ENCODE measurements at places on chromosomes 2 and 18.

GRCh38 chr18:23113576-23113975 is 21.7 kb upstream of the CABLES1 start:
- DNase-seq, result no peak

- no peak for DNase-seq
These were observed 57.7 kb downstream of the LCLAT1 start for GRCh38 chr2:30504731-30505130.

DNA sequence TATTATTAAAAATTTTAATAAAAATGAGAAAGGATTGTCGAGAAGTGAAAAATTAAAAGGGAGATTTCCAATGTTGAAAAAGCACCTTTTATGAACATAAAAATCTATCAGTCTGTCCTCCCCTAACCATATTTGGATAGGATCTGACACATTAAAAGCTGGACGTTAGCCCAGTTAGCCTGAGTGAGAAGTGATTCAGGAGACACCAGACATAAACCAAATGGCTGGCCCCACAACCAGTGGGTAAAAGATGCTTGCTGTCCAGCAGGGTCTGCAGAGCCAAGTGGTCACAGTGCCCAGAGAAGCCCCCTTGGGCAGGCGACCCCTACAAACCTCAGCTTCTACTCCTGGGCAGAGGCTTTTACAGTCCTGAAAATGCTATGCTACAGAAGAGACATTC is 253.8 kb upstream of the LYPD1 start:
- no peak for DNase-seq

GRCh38 chr2:4139731-4140130 is 436.4 kb downstream of the DCDC2C start:
- no peak for DNase-seq

- peak; percentile 8 for DNase-seq
These were observed 87.6 kb downstream of the ALPK2 start for GRCh38 chr18:58541146-58541788.

DNA sequence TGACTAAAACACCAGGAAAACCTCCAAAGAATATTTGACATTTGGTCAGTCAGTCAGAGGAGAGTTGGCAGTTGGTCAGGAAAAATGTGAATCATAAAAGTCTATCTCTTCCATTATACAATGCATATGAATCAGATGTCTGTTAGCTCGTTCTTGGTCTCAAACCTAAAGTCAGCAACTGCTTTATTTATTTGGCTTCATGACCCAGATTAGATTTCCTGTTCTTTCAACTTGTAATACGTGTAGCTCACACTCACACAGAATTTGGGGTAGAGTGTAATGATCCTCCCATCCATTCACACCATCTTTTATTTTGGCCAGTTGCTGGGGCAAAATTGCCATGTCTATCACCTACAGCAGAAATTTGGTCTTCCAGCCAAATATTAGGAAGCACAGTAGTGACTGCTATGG is 81.9 kb upstream of the COL5A2 start:
- peak; percentile 9 for DNase-seq

DNA sequence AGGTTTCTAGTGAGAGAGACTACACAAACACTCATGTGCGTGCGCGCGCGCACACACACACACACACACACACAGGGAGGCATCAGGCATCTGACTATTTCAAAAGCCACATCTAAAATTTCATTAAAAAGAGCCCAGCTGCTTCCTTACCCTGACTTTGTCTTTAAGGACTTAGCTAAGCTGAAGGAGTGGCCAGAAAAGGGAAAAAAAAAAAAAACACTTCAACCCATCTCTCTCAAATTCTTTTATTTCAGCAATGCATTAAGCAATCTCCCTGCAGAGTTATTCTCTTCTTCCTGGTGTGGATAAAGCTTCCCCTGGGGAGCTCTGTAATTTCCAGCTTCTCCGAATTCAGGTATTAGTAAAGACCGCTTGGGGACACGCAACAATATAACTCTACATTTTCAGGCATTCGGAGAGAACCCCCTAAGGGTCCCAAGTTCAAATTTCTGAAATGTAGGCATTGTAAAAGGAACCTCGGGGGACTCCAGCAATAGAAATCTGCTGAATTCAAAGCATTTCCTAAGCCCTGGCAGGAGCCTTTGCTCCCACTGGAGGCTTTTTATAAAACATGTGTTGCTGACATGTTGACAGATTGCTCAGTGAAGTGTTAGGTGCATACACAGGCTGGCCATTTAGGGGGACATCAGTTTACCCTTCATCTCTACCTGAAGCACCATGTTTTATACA is 67.0 kb downstream of the ZNF521 start:
- no peak for DNase-seq

DNA sequence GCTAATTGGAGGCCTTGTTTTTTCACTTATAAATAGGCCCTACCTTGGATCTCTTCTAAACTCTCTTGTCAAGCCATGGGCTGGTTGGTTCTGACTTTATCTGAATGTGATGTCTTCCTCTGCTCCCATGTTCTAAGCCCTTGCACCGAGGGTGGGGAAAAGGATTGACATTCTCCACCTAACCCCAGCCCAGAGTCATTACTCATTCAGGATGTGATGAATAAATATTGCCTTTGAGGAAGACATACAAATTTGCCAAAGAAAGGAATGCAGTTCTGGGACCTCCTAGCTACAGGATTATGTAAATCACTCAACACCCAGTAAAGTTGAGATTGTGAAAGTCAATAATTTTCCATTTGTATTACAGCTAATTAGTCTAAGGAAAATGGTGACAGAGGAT is 142.1 kb upstream of the LYPD6 start:
- DNase-seq, result no peak

DNA sequence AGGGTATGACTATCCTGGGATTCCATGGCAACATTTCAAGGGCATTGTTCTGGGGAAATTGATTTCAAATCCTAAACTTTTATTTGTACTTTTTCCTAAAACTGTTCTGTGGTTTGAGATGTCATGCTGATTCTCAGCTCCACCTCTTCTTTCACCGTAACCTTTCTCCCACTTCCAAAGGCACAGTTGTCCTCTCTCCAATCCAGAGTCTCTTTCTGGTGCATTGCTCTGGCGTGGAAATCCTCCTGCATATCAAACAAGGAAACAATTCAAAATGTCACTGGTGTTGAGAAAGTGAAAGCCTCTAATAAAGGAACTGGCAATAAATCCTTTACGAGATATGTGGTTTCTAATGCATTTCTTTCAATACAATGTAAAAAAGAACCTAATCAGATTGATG is 155.1 kb upstream of the CDH2 start:
- no peak for DNase-seq

GRCh38 chr18:4232656-4233055 is 222.5 kb downstream of the DLGAP1 start:
- DNase-seq, result no peak

DNA sequence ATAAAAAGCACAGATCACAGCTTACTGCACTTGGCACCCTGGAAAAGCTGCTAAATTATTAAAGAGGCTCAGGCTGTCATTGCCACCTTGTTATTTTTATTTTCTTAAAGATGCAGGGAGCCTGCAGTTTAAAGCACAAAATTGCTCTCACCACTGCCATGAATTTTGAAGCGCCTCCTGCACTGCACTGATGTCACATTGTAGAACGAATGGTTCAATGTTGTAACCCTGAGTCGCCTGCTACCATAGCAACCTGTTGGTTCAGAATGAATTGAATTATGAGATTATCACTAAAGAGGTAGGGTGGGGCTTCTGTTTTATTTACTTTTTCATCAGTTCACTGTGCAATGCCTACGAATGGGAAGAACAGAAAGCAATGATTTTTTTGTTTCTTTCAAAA is 16.5 kb downstream of the SCG2 start:
- no peak for DNase-seq

GRCh38 chr2:211176514-211177141 is 620.2 kb downstream of the CPS1 start:
- DNase-seq, result no peak

DNA sequence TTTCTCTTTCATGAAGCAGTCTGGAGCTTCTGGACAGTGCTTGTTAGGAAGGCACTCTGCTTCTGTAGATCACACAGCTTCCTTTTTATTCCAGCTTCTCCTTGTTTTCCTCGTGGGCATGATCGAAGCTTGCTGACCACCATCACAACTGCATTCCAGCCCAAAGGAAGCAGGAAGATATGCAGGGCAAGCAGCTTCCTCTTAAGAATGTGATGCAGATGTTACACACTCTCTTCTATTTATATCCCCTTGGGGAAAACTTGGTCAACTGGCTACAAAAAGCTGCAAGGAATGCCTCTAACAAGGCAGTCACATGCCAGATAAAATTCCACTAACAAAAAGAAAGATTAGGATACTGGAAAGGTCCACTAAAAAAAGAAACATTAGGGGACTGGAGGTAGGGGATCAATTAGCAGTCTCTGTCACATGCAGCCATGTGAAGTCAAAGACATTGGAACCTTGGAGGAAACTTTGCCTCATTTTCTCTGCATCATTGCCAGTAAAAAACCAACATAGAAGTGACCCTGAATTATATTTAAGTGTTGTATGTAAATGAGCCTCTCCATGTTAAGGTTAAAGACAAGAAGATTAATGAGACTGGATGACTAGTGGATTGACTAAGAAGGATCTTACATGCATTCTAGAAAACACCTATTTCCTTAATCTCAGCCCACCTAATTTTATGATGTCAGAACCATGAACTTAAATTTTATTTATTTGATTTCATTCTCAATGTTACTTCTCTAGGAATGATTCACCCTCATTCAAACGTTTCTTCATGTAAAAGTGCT is 98.3 kb downstream of the NAB1 start:
- no peak for DNase-seq

- no peak for DNase-seq
These were observed 30.1 kb downstream of the TMEM18 start for GRCh38 chr2:647003-647560.

- DNase-seq, result no peak
These were observed 52.5 kb downstream of the SETBP1 start for GRCh38 chr18:44733069-44733753.

GRCh38 chr2:107072150-107072940 is 186.4 kb upstream of the ST6GAL2 start:
- DNase-seq, result no peak

GRCh38 chr18:28736223-28736622 is 559.3 kb upstream of the CDH2 start:
- no peak for DNase-seq

DNA sequence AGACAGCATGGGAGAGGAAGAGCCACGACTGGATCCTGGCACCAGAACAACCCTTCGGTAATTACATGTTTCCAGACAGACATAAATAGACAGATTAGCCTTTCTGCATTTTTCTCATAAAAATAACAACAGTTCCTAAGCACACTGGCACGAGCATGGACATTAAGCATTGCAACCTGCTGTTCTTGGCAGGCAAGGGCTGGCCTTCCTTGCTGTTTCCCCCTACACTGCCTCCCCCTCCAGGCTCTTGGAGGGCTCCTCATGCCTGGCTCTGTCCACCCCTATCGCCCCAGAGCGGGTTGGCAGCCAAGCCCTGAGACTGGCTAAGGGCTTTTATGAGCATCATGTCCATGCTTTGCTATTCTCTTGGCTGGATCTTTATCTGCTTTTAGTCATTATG is 89.6 kb downstream of the TTC32 start:
- no peak for DNase-seq

DNA sequence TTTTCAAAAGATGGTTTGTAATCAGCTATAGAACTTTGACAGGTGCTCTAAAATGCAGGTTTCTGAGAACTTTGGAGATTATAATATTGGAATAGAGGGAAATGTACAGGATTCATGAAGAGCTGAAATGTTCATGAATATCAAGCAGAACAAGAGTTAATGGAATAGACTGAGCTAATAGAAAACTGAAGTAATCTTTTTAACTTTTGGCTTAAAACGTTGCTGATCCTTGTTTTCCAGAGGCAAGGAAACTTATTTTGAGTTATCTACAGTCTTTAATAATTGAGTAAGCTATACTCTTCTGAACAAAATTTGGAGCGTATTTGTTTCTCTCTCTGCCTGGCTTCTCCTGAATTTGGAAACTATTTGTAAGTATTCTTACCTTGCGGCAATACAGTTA is 10.8 kb upstream of the IL18RAP start:
- DNase-seq, result no peak

DNA sequence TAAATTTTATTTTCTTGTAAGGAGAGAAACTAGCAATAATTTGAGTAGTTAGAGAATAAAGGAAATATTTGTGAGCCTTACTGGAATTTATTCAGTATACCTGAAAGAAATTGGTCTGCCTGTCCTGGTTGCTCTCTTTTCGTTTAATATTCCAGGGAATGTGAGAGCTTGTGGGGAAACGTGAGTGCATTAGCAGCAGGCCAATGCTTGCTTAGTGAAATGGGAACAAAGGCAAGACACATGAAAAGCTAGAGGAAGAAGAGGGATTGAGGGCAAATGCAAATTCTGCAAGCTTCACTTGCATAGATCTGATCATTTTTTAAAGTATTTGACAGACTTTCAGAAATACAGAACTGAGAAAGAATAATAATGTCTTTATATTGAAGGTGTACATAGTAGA is 111.0 kb downstream of the ERBB4 start:
- no peak for DNase-seq

- no peak for DNase-seq
These were observed 16.8 kb downstream of the CXCR1 start for GRCh38 chr2:218149848-218150440.

GRCh38 chr2:233928594-233929351 is 11.6 kb downstream of the TRPM8 start:
- DNase-seq, result no peak
